ENCODE measurements at places on chromosomes 12 and 14.
A peak's percentile ranks its signal among the peaks of the same experiment; 100 is the strongest.

- DNase-seq, result no peak
Observed at GRCh38 chr12:85985996-85986395, 111.9 kb downstream of the NTS start.

DNA sequence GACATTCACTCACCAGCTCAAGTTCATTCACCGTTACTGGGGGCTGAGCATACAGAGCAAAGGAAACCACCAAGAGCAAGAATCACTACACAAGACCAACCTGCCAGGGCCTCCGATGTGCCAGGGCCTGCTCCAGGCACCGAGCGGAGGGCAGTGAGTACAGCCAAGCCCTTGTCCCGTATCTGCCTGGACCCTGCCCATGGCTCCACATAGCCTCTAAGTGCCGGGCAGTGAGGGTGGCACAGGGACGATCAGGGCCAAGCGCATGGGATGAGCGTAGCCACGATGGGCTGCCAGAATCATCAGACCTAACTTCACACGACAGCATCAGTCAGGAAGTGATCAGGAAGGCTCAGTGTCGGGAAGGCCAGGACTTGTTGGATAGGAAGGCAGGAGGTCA lies 199.6 kb downstream of the BCL11B start:
- no peak for DNase-seq

GRCh38 chr12:118307069-118307954 lies 65.4 kb downstream of the TAOK3 start:
- DNase-seq, result peak; percentile 17

- no peak for DNase-seq
Observed at GRCh38 chr14:80678436-80678835, 263.1 kb downstream of the CEP128 start.

GRCh38 chr12:120261951-120262851 lies 3.3 kb downstream of the PXN start:
- DNase-seq, result no peak

GRCh38 chr12:132386926-132387497 lies 57.6 kb upstream of the GALNT9 start:
- DNase-seq, result no peak

DNA sequence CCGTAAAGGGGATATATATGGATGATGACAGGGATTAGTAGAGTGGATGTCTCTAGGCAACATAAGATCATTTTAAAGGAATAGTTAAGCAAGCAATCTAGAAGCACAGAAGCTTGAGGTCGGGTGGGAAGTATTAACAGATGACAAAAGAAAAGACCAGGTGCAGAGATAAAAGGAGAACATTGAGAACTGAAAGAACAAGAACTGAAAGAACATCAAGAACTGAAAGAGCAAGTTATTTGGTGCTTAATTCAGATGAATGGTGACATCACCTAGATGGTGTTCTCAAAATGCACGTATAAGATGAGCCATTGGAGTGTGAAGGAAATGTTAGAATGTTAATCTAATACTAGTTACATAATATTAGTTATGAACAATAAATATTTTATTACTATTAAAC lies 224.0 kb upstream of the PDE3A start:
- peak; percentile 38 for DNase-seq

DNA sequence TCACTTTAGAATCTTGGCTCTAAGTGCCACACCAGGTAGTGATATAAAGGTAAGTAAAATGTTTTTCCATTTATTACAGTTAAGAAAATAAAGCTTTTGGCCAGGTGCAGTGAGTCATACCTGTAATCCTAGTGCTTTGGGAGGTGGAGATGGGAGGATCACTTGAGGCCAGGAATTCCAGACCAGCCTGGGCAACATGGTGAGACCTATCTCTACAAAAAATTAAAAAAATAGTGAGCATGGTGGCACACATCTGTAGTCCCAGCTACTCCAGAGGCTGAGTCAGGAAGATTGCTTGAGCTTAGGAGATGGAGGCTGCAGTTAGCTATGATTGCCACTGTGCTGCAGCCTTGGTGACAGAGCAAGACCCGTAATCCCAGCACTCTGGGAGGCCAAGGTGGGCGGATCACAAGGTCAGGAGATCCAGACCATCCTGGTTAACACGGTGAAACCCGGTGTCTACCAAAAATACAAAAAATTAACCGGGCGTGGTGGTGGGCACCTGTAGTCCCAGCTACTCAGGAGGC lies 5.0 kb downstream of the FANCM start:
- DNase-seq, result no peak

DNA sequence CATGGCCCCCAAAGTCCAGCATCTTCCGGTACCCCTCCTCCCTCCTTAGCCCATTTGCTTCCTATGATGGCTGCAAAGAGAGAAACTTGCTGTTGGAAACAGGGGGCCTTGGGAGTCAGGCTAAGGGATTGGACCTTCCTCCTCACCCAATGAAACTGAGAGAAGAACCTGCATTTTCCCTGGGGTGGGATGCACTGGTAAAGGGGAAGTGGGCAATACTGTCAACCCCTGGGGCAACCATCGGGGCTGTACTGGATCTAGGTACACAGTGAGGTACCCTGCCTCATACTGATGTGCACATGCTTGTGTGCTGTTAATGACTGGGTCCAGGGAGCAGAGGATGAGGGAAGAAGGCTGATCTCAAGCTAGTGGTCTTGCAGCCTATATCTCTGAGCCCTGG lies 11.0 kb upstream of the JPH4 start:
- DNase-seq, result no peak

DNA sequence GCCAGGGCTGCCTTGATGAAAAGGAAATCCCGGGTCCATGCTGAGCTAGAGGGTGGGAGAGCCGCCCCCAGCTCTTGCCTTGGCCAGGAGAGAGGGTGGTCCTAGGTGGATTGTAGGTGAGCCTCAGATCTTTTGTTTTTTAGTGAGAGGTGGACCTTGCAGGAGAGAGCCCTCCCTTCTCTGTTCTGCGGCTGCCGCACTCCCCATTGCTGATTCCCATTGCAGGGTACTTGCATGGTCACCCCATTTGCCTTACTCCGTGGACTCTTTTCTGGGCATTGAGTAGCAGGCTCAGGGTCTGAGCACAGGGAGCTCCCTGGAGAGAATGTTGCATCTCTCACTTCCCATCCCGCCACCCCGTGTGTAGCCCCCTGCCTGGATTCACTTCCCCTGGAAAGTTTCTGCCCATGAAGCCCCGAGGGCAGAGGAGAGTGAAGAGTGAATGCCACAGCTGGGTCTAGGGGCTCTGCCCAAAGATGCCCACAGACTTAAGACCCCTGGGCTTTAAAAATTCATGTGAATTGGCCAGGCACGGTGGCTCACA lies 10.2 kb downstream of the VASH1 start:
- DNase-seq, result no peak

GRCh38 chr12:113359939-113360748 lies 1.8 kb downstream of the PLBD2 start:
- DNase-seq, result no peak

GRCh38 chr12:52980650-52981423 lies 25.4 kb upstream of the EIF4B start:
- DNase-seq, result peak; percentile 85

DNA sequence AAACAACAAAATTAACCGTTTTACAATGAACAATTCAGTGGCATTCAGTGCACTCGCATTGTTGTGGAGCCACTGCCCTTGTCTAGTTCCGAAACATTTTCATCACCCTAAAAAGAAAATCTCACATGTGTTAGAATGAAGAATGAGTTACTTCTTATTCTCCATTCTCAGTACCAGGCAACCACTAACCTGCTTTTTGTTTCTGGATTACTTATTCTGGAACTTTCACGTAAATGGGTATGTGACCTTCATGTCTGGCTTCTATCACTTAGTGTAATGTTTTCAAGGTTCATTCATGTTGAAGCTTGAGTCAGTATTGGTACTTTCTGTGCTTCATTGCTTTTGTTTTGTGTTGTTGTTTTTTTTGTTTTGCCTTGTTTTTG lies 15.6 kb downstream of the RCOR1 start:
- DNase-seq, result no peak

GRCh38 chr12:94172973-94173372 lies 24.6 kb downstream of the PLXNC1 start:
- no peak for DNase-seq

DNA sequence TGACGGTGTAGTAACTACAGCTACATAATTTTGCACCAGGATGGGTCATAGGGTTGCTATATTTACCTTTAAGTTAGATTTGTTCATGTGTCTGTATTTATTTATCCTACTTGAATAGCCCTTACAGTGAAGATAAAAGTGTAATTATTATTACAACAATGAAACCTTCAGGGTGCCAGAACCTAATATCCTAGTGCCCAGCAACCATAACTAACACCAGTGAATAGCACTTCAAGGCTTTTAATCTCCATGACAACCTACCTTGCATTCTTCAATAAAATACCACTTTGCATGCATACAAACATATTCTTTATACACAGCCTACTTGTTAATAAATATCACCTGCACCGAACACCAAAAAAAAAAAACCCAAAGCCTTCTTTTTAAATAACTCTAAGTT lies 58.7 kb upstream of the G2E3 start:
- no peak for DNase-seq

Data from GM13977 (cell line).